Psoas muscle (tissue), 8 donors: ENCODE measurements at places on chromosomes 12 and 14. TPM values are rescaled to one million over a fixed set of nuclear protein-coding genes. Genes with fewer than 3 reads are reported as not detected.

MGST1 gene
- 33.6 TPM for total RNA-seq

KERA gene
- not detected for total RNA-seq

MIP gene
- total RNA-seq = not detected

IFNG gene
- total RNA-seq = not detected

PRH1 gene
- total RNA-seq = 3.2 TPM

CISTR gene
- not detected for total RNA-seq

TAS2R9 gene
- not detected for total RNA-seq

KRT1 gene
- 1.1 TPM for total RNA-seq

EGLN3 gene
- 27.2 TPM for total RNA-seq

SCYL2 gene
- total RNA-seq = 23.3 TPM

NTF3 gene
- 0.44 TPM for total RNA-seq

AVPR1A gene
- 1.6 TPM for total RNA-seq

CIROP gene
- total RNA-seq = not detected

PDZRN4 gene
- not detected for total RNA-seq

ADCY6 gene
- total RNA-seq = 18.9 TPM

MBD6 gene
- 29.5 TPM for total RNA-seq

GPR137C gene
- total RNA-seq = 0.32 TPM

SNRPF gene
- 8.8 TPM for total RNA-seq

SIX1 gene
- 41.4 TPM for total RNA-seq

PPP1R36 gene
- total RNA-seq = not detected

TSPAN19 gene
- not detected for total RNA-seq

GPR65 gene
- 0.34 TPM for total RNA-seq

SLCO1C1 gene
- not detected for total RNA-seq

MDM1 gene
- total RNA-seq = 2.1 TPM

GLT1D1 gene
- 3.1 TPM for total RNA-seq

MARK3 gene
- total RNA-seq = 56.0 TPM

RPGRIP1 gene
- total RNA-seq = not detected

AQP2 gene
- total RNA-seq = not detected

CCDC38 gene
- total RNA-seq = not detected

KRT78 gene
- total RNA-seq = not detected

REM2 gene
- 0.21 TPM for total RNA-seq

WSCD2 gene
- not detected for total RNA-seq

CTSG gene
- total RNA-seq = 2.4 TPM

FICD gene
- 2.6 TPM for total RNA-seq

SERPINA5 gene
- 7.2 TPM for total RNA-seq

SERPINA9 gene
- not detected for total RNA-seq

HOXC13 gene
- not detected for total RNA-seq

ALDH1L2 gene
- total RNA-seq = 1.3 TPM

SIX6 gene
- 0.22 TPM for total RNA-seq

MEG3 gene
- 24.9 TPM for total RNA-seq

LRRK2 gene
- total RNA-seq = 6.8 TPM

SH2B3 gene
- total RNA-seq = 25.0 TPM

KTN1 gene
- 417 TPM for total RNA-seq

IFT81 gene
- 9.6 TPM for total RNA-seq

RFX4 gene
- total RNA-seq = not detected

KRT85 gene
- not detected for total RNA-seq

TAS2R19 gene
- 0.68 TPM for total RNA-seq

RIPK3 gene
- 1.1 TPM for total RNA-seq

BCAT1 gene
- 3.8 TPM for total RNA-seq

PIGH gene
- total RNA-seq = 13.2 TPM

TAS2R42 gene
- total RNA-seq = not detected

OGFOD2 gene
- 12.0 TPM for total RNA-seq

MCRS1 gene
- 82.3 TPM for total RNA-seq

MBIP gene
- total RNA-seq = 6.5 TPM

TGFB3 gene
- total RNA-seq = 186 TPM

RBMS2 gene
- total RNA-seq = 15.1 TPM

TSPAN11 gene
- total RNA-seq = not detected

CLEC14A gene
- total RNA-seq = 29.5 TPM

CCDC196 gene
- not detected for total RNA-seq
